Left lobe of liver (tissue), 2 donors: ENCODE measurements at places on chromosomes 1 and 21. TPM values are rescaled to one million over a fixed set of nuclear protein-coding genes. Genes with fewer than 3 reads are reported as not detected.

The CHI3L2 gene
- 0.23 TPM for total RNA-seq

The SLC35F3 gene
- 0.08 TPM for total RNA-seq

The CSF1 gene
- total RNA-seq = 12.5 TPM

The MARCKSL1 gene
- total RNA-seq = 13.6 TPM

- no peak for DNase-seq
These were observed 494.0 kb upstream of the B3GALT2 start for GRCh38 chr1:193680247-193680923.

GRCh38 chr1:53016705-53017104 lies 45.3 kb upstream of the PODN start:
- no peak for DNase-seq

GRCh38 chr1:41291195-41291594 lies 49.1 kb upstream of the SCMH1 start:
- DNase-seq = no peak

DNA sequence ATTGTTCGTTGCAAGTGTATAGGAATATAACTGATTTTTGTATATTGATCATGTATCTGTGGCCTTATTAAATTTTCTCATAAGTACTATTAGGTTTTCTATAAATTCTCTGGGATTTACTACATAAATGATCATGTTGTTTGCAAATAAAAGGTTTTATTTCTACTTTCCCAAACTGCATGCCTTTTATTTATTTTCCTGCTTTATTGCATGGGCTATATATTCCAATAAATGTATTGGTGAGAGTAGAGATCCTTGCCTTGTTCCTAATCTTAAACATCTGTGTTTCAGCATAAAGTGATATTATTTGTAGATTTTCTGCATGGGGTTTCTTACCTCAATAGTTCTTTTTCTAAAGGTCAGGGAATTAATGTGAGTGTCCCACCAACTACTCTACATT lies 107.0 kb upstream of the CD55 start:
- no peak for DNase-seq

- DNase-seq = no peak
These were observed 95.0 kb downstream of the SUSD4 start for GRCh38 chr1:223269006-223269405.

DNA sequence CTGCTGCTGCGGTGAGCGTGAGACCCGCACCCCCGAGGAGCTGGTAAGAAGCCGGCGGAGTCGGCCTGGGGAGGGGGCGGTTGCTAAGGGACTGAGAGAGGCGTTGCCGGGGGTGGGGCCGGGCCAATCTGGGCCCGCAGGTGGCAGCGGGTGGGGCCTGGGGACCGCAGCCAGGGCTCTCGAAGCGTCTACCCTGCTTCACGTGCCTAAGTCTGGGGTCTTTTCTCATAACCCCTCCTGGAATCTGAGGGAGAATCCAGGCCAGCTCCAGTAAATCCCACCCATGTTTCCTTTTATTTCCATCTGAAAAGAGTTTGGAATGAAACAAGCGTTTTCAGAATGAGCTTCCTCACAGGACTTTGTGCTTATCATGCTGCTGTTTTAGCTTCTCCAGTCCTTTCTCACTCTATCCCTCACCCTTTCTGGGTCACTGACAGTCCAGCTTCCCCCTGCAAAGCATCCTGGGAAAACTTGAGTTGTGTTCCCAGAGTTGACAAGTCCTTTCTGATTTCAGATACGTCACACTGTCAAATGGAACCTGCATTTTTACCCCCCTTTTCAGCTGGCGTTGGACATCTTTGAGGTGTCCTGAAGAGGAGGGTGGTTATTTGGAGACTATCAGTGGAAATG lies 431 bp downstream of the CLCN6 start:
- DNase-seq = no peak

- DNase-seq = no peak
These were observed 95.6 kb downstream of the ZNF644 start for GRCh38 chr1:90925928-90926869.

DNA sequence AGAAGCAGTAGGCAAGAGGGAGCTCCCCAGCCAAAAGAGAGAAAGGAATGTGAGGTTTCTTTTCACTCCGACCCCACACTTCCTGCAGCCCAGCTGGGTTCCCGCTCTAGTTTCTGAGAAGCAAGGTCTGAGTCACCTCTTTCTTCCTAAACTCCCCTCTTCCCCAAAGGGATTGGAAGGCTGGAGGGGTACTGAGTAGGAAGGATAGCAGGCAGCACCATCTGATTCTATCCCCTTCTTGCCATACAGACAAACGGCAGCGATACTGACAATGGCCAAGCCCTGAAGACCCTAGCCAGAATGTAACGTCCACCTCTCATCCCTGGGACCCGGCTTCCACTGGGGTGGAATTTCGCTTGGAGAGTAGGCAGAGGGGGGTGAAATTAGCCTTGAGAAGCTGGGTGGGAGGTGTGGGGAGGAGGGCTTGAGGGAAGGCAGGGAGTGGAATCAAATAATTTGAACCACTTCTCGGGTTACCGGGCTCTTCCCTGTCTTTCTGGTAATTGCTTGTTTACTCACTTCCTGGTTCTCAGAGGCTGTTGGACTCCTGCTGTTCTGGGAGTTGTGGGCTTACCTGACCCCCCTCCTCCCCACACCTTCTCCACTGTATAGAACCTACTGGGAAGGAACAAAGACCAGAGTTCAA lies 13.2 kb downstream of the IER5 start:
- DNase-seq = no peak

DNA sequence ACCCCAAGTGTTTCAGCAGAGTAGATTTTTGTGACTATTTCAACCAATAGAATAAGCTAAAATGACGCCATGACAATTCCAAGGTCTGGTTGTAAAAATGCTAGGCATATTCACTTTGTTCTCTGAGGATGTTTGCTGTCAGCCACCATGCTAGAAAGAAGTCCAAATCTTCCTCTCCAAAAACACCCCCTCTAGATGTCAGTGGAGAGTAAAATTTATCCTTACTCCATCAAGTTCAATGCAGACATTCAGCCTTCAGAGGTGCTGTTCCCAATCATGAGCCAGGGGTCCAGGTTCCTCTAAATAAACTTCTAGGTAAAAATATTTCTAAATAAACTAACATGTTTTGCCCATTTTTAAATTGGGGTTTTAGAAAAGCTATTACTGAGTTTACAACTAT lies 395.4 kb upstream of the ADAMTS5 start:
- DNase-seq = no peak

GRCh38 chr1:53712276-53712675 lies 26.7 kb downstream of the GLIS1 start:
- no peak for DNase-seq

DNA sequence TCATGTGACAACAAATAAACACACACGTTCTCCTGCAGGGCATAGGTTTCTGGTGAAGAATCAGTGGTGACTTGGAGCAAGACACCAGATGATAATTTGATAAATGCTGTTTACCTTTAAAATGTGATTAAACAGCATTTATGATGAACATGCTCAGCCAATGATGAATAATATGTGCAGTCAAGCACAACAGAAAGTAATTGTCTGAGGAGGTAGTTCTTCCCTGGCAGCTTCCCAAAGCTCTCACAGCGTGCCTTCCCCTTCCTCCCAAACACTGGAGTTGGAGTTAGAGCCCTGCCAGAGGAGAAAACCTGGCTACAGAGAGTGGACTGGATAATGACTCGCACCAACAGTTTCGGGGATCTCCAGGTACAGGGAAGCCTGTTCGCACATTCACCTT lies 463.5 kb downstream of the SMYD3 start:
- DNase-seq = no peak

- DNase-seq = no peak
These were observed 14.7 kb downstream of the LYPD8 start for GRCh38 chr1:248740876-248741275.

GRCh38 chr1:167121375-167122120 lies 27.7 kb downstream of the STYXL2 start:
- DNase-seq = no peak

- DNase-seq = no peak
These were observed 1.7 kb downstream of the ZC3H12A start for GRCh38 chr1:37476087-37476452.

GRCh38 chr1:240539769-240540414 lies 72.1 kb downstream of the GREM2 start:
- DNase-seq = no peak

- no peak for DNase-seq
These were observed 202.4 kb upstream of the L1TD1 start for GRCh38 chr1:61992257-61992656.
